Kidney (tissue), 22 donors: ENCODE measurements at places on chromosomes 11 and 22.

GRCh38 chr22:24184057-24184798, 2.9 kb downstream of the SUSD2 start:
- no peak for DNase-seq

DNA sequence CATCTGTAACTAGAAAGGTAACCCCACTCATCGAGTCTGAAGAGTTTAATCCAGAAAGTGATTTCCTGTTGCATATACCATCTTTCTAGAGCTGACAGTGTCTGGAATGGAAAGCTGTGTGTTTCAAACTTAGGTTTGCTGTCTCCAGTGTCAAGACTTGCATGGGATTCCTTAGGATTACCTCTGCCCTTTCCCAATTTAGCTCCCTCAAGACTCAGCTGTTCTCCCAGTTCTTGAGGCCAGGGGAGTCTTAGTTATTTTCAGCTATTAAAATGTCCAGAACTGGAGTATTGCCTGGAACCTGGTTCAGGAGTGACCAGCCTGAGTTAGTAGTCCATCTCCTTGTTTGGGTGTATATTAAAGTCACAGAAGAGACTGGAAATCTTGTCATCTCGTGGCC, 25.0 kb upstream of the LDHA start:
- no peak for DNase-seq

DNA sequence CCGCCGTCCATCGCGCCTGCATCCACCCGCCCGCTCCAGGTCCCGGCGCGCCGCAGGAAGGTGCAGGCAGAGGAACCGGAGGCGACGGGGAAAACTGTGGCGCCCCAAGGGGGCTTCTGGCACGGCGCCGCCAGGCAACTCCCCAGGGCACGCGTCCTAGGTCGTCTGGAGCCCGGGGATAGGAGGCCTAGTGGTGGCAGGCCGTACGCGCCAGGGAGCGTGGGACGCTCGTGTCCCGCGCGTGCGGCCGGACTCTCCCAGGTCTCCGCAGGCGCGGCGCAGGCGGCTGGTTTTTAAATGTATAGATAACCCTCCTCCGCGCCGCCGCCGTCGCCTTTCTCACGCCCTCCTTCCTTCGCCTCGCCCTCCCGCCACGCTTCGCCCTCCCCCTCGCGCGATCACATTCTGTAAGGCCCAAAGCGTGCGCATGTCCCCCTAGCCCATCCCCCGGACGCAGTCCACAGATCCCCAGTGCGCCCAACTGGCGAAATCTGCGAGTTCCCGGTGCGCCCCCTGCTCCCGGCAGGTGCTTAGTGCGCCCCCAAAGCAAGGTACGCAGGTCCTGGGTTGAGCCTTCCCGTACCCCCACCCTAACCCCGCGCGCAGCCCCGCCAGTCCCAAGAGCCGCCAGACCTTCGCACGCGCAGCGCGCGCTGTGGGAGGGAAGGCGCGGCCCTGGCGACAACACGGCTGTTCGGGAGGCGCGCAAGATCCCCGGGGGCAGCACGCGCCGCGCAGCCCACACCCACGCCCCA, at the start of gene ASCL2:
TSS of gene ASCL2 (minus strand) at position 267 of the 755 bp plus-strand sequence. CDS start at position 11, 256 bp downstream.
- no peak for DNase-seq

- peak; percentile 52 for DNase-seq
Measured at GRCh38 chr22:27215871-27216270, 558.5 kb downstream of the MIAT start.

DNA sequence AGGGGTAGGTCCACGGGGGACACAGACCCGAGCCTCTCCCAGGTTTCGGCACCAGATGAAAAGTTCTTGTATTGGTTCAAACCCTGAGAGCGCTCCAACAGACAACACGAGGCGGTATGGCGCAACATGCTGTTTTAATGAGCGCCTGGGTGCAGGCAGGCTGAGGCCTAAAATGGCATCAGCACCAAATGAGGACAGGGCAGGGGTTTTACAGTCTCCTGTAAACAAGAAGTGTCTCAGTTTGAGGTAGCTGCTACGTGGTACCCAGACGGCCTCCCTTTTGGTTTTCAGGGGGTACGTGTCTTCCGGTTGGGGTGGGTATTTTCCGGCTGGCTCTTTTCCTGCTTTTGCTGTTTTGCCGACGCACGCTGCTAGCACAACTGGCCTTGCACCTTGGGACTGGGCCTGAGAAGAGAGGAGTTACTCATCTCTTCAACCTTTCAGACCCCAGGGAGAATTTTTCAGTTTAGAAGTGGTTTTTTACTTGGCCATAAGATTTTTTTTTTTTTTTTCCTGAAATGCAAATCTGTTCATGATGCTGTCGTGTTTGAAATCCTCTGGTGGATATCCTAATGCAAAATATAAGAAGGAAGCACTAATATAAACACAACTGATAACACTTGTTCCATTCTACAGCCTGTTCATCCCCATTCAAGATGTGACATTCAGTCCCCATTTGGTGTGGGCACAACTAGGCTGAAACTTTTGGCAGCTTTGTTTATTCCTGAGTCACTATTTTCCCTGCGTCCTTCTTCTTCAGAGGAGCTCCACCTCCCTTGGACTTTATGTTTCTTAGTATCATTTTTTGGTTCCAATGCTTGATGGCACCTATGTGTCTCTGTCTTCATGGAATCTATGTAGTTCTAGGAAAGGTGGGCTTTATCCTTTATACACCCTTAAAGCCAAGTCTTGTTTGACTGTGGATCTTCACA, 6.5 kb downstream of the PPFIBP2 start:
- DNase-seq = no peak

DNA sequence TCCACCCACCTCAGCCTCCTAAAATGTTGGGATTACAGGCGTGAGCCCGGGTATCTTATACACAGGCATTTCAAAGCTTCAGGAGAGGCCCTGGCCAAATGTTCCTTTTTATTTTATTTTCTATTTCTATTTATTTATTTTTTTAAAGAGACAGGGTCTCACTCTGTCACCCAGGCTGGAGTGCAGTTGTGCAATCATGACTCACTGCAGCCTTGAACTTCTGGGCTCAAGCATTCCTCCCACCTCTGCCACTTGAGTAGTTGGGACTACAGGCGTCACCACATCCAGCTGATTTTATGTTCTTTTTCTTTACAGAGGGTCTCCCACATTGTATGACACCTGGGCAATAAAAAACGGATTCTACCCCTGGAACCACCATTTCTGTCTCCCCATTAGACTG, 71.2 kb downstream of the FBXO7 start:
- DNase-seq = no peak

- DNase-seq = no peak
Measured at GRCh38 chr11:76683161-76684095, 12.9 kb upstream of the LRRC32 start.

DNA sequence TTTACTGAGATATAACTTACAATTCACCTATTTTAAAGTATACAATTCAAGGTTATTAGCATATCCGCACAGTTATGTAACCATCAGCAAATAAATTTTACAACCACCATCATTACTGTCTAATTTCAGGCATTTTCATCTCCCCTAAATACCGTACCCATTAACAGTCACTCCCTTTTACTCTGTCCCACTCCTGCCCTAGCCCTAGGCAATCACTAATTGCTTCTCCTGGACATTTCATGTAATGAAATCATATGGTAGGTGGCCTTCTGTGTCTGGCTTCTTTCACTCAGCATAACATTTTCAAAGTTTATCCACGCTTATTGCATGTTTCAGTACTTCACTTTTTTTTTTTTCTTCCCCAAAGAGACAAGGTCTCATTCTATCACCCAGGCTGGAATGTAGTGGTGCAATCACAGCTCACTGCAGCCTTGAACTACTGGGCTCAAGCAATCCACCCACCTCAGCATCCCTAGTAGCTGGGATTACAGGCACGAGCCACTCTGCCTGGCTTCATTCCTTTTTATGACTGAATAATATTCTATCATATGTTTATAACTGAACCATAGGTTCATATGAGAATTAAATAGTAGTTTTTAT, 61.4 kb upstream of the CHRM4 start:
- DNase-seq = no peak

DNA sequence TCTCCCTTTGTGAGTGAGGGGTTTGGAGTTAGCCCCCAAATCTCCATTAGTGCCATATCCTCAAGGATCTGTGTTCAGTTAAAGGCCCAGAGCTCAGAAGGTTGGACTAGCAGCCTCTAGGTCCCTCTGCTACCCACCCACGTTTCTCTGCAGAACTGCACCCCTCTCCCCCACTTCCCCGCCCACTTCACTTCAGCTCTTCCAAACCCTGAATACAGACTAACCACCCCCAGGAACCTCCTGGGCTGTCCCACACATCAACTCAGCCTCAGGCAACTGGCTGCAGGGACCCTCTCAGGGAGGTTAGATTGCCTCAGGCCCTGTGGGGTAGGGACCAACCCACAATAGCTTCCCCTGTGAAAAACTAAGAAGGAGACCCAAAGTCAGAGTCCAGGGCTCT, 840 bp downstream of the VPREB3 start:
- DNase-seq = no peak

DNA sequence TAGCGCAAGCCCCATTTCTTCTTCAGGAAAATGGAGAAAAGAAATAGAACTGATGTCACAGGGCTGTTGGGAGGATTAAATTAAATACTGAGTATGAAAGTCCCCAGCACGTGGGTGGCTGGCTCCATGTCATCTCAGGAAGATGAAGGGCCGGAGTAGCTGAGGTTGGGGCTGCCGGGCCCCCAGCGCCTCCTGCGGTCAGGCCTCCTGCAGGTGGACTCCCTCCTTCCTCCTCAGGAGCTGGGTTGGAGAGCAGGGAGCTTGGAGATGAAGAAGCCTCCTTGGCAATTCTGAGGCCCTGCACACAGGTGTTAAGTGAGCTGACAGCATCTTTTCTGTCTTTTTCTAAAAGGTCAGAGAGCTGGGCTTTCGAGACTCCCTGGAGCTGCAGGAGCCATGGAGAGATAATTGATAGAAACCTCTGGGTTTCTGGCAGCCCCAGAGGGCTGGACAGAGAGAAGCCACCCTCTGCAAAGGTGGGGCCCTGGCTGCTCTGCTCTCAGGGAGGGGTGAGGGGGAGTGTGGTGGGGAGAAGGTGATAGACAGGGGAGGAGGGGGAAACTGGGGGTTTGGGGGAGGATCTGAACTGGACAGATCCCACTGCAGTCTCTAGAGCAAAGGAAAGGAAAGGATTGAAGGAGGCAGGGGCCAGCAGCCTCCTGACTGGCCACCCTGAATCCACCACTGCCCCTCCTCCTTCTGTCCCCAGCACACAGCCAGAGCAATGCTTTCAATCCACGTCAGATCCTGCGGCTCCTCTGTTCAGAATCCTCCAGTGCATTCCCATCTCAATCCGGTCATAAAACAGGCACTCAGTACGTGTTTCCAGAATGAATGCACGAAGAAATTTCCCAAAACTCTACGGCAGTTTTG, 210.8 kb downstream of the CEP164 start:
- peak; percentile 62 for DNase-seq

- no peak for DNase-seq
Measured at GRCh38 chr11:90237004-90237403, 14.2 kb upstream of the CHORDC1 start.

DNA sequence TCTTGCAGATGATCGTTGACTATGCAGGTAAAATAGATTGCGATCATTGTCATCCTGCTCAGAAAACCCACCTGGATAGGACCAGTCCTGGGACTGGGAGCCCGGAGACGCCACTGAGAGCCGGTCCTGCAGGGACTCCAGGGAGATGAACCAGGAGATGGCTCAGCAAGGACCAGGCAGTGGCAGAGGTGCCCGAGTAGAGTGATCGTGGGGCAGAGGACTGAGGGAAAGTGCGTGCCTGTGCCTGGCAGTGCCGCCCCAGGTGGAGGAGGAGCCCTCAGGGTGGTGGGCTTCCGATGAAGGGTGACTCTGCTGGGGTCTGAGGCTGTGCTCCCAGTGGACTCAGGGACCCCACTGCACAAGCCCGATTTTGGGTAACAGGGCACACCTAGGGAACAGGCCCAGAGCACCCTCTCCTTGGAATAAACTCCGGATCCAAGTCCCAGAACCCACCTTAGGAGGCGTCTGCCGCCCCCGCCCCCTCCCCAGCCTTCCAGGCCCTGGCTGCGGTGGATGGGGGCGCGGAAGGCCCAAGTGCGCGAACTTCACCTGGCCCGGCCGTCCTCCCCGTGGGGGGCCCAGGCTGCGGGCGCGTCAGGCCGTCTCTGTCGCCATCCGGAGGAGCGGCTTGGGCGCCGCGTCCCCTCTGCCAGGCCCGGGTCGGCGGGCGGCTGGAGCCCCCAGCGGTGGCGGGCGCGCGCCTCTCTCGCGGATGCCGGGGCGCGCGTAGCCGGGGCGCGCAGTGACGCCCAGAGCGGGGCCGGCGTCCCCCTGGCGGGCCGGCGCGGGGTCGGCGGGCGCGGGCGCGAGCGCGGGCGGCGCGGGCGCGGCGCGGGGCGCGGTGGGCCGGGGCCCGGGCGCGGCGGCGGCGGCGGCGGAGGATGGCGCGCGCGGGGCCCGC, 1338.8 kb downstream of the BRD1 start:
- no peak for DNase-seq

DNA sequence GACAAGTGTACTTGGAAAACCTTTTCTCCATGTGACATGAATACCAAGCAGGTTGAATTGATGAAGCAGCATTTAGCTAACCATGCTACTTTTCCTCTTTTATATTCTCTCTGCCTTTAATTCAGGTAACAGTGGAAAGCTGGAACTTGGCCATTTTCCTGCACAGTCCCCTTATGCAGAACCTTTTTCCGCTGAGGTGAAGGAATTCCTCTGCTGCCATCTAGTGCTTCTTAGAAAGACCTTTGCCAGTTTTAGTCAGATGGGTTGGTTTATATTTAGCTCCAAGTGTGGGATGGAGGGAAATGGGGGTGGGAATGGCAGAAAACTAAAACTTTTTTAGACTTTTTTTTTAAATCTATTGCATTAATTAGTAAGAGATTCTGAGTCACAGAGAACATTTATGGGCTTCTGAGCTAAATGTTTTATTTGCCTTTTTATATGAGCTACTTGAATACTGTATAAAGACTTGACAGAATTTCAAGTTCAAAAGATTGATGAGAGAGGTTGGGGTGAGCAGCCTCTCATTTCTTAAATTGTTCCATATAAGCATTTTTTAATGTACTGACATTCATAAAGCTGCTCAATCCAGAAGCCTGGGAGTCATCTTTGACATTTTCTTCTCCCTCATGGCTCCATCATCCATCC, 153.9 kb upstream of the ZC3H12C start:
- peak; percentile 85 for DNase-seq

DNA sequence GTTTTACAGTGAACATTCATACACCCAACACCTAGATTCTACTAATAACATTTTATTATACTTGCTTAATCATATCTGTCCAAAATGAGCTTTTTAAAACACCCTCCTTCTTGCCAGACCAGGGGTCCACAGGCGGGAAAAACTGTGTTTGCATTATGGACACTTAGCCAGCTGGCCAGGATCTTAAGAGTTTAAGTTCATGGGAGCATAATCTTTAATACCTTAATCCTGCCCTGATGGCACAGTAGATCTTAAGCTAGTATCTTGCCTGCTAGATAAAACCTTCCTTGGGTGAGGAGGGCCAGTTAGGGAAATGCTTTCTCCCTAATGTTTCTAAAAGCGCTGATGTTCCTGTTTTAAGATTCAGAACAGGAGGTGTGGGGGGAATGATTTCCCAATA, 13.1 kb upstream of the CCDC134 start:
- DNase-seq = no peak
